ENCODE measurements at places on chromosomes 6 and 20.

DNA sequence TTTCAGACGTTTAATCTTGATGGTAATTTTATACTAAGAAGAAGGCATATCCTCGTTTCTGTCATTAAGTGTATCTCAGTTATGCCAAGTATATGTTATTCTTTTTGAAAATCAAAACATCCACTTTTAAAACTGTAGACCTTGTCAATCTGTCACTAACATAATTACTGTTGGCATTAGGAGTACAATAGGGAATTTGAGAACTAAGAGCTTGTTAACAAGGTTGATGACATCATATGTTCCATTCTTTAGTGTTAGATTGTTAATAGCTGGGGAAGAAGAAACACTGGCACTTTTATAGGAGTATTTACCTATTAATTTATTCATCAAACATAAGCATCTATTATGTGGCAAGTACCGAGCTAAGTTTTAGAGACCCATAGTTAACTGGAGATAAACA, 76.2 kb downstream of the MAP3K4 start:
- no peak for DNase-seq

DNA sequence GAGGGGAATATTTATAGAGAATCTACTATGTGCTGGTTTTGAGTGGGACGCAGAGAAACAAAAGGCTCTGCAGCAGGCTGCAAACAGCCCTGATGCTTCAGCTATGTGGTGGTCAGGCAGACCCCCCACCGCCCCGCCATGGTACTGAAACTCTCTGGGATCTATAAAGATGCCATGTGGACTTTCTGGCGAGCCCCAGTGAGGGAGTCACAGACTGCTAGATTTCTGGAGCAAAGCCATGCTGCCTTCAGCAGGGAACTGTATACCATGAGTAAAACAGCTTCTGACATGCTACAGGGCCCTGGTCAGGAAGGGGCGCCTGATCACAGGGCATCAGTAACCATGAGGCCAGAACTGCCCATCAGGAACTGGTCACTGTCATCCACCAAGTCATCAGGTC, 19.2 kb upstream of the BPIFB1 start:
- DNase-seq = no peak

DNA sequence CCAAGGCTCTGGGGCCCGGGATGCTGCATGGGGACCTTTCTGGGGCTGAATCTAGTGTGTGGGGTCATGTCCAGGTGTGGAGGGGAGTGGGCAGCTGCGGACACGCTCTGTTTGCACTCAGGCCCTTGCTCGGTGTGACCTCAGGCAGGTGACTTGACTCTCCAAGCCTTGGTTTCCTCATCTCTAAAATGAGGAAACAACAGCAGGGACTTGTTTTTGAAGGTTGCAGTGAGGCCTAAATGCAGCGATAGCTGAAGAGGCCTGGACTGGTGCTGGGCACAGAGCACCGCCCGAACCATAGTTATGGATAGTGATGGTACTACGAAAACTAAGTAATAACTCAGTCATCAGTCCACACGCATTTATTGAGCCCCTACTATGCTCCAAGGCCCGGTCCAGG, 91.8 kb downstream of the NOL4L start:
- no peak for DNase-seq

GRCh38 chr6:143399775-143400174, 50.7 kb downstream of the ADAT2 start:
- DNase-seq = no peak

- no peak for DNase-seq
Observed at GRCh38 chr6:167485186-167485978, 160.5 kb downstream of the TTLL2 start.

DNA sequence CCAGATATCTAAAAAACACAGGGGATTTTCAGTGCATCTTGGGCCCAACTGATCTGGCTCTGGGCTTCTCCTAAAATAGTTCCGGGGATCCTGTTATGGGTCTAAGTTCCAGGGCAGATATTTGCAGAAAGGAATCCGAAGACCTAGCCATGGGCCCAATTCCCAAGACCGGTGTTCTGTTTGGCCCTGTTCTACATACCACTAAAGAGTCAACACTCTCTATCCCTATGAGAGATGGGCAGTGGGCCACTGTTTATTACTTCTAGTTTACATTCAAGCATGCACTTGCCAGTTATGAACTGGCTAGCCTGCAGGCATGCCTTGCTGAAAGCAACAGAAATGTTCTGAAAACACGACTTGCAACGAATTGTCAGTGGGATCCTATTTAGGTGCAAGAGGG, 87.4 kb upstream of the PLCB4 start:
- DNase-seq = no peak

DNA sequence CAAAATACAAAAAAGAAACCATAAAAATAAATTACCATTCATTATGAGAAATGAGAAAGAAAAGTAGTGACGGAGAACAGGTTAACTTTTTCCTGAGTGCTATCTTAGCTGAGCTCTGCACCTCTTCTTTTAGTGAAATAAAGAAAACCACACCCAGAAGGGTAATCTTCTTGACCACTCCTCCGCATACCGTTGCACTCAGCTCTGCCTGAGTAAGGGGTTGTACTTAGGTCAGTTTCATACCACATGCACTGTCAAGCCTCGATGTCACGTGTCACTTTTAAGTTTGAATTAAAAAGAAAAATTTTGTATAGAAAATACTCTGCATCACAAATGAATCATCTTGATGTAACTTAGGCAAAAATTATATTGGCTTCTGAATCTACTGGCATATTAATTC, 2.8 kb downstream of the EZR start:
- no peak for DNase-seq

- no peak for DNase-seq
Observed at GRCh38 chr20:50101281-50101680, 11.7 kb downstream of the UBE2V1 start.

GRCh38 chr20:21398109-21399004, 1.0 kb upstream of the NKX2-4 start:
- DNase-seq = no peak

DNA sequence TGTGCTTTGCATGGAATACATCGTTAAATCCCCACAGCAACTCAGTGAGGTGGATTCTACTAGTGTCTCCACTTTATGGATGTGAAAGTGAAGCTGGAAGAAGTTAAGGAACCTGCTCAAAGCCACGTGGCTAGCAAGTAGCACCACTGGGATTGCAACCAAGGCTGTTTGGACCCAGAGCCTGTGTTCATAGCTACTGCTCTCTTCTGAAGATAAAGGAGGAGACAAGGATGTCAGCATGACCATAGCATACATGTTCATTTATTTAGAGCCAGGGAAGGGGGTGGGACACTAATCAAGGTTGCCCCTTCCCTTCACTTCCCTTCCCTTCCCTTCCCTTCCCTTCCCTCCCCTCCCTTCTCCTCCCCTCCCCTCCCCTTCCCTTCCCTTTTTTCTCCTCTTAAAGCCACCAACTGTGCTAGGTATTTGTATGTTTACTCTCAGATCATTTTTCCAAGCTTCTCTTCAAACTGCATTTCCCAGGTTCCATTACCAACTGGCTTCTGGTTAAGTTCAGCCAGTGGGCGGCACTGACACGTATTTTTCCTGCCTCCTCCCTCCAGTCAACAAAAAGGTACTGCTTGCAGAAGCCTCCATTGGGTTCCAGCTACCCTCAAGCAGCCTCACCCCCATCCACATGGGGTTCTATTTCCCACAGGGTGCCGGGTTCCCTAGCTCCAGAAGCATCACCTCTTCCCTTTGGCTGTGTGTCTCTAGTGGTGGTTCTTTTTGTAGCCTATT, 134.9 kb downstream of the BCAS1 start:
- no peak for DNase-seq

GRCh38 chr6:33700391-33701050, 11.0 kb downstream of the UQCC2 start:
- peak; percentile 69 for DNase-seq

DNA sequence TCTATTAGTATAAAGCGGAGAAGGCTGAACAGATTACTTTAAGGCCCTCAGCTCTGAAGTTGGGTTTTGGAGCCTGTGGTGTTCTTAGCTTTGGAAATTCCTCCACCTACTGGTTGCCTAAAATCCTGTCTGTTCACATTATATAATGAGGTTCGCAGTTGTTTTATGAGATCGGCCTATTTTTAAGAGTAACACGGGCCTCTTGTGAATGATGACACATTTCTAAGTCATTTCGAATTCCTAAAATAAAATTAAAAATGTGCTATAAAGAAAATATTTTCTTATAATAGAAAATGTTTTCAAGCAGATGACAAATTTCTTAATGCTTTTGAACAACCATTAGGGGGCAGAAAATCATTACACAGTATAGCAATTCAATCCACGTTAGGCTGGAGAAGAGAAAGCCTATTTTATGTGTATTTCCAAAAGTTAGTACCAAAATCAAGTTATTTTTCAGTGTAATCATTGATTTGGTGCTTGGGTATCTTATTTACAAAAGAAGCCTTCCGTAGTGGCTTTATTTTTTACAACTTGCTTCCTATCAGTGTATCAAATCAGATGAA, 15.8 kb upstream of the FAM8A1 start:
- peak; percentile 25 for DNase-seq

DNA sequence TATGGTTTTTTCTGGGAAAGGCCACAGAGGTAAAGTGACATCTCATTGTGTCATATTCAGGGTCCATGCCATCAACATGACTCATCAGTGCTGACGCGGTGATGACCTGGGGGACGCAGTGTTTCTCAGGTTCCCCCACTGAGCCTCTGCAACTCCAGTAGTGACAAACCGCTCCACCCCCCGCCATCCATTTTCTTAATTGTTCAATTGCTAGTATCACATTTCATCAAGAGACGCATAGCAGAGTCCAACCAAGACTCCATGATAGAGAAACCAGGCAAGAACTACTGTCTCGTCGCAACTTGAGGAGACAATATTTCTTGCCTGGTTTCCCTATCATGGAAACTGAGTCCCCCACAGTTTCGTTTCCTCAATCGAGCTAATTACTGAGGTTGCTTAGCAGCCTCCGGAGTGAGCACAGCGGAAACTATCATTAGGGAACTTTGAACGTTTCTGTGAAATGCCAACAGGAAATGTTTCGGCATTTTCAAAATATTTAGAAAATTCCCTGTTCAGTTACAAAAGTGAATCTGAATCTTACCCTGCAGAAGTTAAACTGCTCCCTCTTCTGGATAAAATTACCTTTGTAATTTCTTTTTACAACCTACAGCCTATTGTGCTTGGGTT, 12.2 kb upstream of the SERPINB1 start:
- DNase-seq = peak; percentile 82

GRCh38 chr20:10132387-10132786, 86.2 kb upstream of the SNAP25 start:
- DNase-seq = no peak

- DNase-seq = no peak
Observed at GRCh38 chr6:159961528-159961927, 7.4 kb upstream of the IGF2R start.

DNA sequence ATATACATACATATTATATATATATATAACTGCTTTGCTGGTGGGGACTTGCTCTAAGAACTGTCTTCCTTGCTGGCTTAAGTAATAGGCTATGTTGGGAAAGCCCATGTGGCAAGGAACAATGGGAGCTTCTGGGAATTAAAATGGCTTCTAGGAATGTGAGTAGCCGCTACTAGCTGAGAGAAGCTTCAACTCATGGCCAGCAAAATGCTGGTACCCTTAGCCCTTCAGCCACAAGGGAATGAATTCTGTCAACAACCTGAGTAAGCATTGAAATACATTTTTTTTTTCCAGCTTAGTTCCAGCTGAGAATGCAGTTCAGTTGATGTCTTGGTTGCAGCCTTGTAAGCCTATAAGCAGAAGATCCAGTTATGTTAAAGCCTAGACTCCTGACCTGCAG, 911.7 kb upstream of the MAP3K7 start:
- no peak for DNase-seq

DNA sequence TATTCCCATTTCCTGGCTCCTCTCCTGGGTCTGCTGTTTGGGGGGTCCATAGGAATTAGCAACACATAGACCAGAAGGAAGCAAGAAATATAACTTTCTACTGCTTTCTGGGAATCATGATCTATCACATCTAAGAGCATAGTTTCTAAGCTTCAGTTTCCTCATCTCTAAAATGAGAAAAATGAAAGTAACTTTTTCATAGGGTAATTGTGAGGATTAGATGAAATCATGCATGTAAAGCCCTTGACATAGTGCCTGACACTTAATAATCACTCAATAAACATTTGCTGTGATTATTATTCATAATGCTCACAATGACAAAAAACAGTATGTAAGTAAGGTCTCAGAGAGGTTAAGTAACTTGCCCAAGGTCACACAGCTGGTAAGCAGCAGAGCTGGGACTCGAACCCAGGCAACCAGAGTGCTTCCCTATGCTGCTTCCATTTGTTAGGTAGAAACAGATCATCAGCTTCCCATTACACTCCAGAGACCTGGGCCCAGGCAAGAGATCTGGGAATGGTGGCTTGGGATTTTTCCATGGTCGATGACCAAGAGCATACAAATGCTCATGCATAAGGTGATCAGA, 86.6 kb upstream of the MAFB start:
- DNase-seq = no peak

- DNase-seq = no peak
Observed at GRCh38 chr20:62876902-62877816, 15.5 kb upstream of the TCFL5 start.

DNA sequence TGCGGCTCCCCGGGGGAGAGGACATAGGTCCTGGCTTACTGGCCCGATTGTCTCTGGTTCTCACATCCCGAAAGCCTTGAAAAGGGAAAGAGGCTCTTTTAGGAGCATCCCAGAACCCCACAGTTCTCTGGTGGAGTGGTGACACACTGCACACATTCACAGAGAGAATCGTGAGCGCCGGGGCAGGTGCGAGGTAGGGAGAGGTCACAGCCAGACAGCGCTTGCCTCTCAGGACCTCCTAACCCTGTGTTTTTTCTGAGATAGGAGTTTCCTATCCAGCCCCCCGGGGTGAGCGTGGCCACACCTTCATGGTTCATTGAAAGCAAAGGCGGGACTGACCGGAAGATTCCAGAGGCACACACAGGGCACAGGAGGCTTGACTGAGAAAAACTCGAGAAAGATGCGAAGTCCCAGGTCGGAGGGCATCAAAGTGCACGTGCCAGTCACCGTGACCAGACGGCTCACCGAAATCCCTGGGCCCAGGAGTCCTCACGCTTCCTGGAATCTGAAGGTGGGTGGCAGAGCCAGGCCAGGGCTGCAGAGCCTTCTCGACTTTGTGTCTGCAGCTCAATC, 46.5 kb upstream of the FRMD1 start:
- no peak for DNase-seq

- DNase-seq = no peak
Observed at GRCh38 chr6:2481307-2481706, 235.9 kb upstream of the GMDS start.

- no peak for DNase-seq
Observed at GRCh38 chr20:8912731-8913130, 156.2 kb upstream of the PLCB4 start.

- DNase-seq = no peak
Observed at GRCh38 chr6:90729057-90729456, 142.2 kb upstream of the MAP3K7 start.

GRCh38 chr6:9455864-9456658, 958.8 kb downstream of the TFAP2A start:
- DNase-seq = no peak

Data from activated CD4-positive, alpha-beta T cell treated with anti-CD3 and anti-CD28 coated beads, Interleukin-2, Interleukin-4, amounts not matched to agents 100 ng/mL and 50 ng/mL, durations not matched to agents 16 hours and 8 hours (primary cell).